ENCODE measurements at places on chromosomes 12 and 14. TPM values are rescaled to one million over a fixed set of nuclear protein-coding genes. Genes with fewer than 3 reads are reported as not detected.
A peak's percentile ranks its signal among the peaks of the same experiment; 100 is the strongest.

The ITGB7 gene
- 1.3 TPM for total RNA-seq

- no peak for DNase-seq
These were observed 160.6 kb downstream of the CAPZA3 start for GRCh38 chr12:18898470-18898869.

GRCh38 chr12:15707516-15708199, 81.5 kb downstream of the EPS8 start:
- no peak for DNase-seq

The GPR135 gene
- total RNA-seq, result 2.0 TPM

The BTBD6 gene
- total RNA-seq, result 51.6 TPM

The GSC gene
- 0.20 TPM for total RNA-seq

GRCh38 chr12:131592972-131593371, 117.9 kb upstream of the SFSWAP start:
- no peak for DNase-seq

DNA sequence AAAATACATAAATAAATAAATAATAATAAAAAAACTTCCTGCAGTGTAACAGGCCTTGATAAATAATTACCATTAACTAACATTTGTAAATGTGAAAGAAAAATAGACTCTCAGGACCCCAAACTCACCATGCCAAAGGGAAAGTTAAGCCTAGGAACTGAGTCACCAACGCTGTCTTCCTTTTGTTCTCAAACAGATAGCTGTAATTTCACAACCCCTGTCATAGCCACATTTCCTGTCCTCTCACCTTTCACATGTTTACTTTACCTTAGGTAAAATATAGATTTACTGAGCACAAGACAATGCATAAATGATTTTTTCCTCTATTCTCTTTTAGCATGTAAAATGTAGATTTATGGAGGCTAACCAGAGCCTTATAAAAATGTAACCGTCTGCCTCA, 35.9 kb upstream of the CHST11 start:
- no peak for DNase-seq

DNA sequence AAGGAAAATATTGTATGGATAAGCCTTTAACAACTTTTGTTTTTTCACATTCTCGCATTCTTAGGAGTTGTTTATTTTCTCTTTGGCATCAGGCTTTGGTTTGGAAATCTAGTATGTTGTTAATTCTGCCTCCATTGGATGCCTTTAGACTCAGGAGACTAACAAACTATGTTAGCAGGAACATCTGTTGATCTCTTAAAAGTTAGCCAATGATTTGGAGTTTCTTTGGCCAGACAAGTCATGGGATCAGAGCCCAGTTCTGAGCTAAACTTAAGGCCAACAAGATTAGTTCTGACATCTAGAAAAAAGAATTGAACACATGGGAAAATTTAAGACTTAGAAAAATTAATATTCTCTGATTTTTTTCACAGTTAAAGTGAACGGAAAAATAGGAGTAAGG, 35.3 kb upstream of the STRAP start:
- DNase-seq, result no peak

- no peak for DNase-seq
These were observed 598.4 kb downstream of the RPL10L start for GRCh38 chr14:46053221-46053620.

The HSPB8 gene
- 504 TPM for total RNA-seq

The KCNA5 gene
- total RNA-seq, result 2.2 TPM

- no peak for DNase-seq
These were observed 649 bp downstream of the AQP6 start for GRCh38 chr12:49973361-49973830.

- no peak for DNase-seq
These were observed 77.1 kb downstream of the TTLL5 start for GRCh38 chr14:75738192-75738591.

The BIN2 gene
- 1.7 TPM for total RNA-seq

- no peak for DNase-seq
These were observed 232.7 kb downstream of the CACNA1C start for GRCh38 chr12:2285462-2285861.

The CARMIL3 gene
- 0.12 TPM for total RNA-seq

- no peak for DNase-seq
These were observed 30.7 kb downstream of the SSPN start for GRCh38 chr12:26226122-26226521.

The SDR9C7 gene
- not detected for total RNA-seq

- no peak for DNase-seq
These were observed 7.9 kb downstream of the IFI27L2 start for GRCh38 chr14:94121485-94121884.

The TECPR2 gene
- total RNA-seq, result 22.5 TPM

- peak; percentile 16 for DNase-seq
These were observed 31.7 kb downstream of the DGLUCY start for GRCh38 chr14:91145391-91146160.

DNA sequence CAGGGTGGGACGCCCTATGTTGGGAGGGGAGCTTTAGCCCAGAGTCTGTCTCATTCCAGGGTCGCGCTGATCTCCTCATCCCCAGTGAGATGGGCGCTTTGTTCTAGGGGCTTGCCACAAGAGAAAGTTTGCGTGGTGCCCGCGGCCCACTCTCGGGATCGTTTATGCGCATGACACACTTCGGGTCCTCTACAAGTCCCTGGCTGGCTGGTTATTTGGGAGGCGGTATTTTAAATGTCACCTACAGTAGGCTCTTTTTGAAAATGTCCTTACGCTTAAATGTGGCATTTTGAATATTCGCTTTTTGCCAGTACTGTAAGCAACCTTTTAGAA, 541 bp downstream of the GOLT1B start:
- DNase-seq, result peak; percentile 35

The PTGER2 gene
- 0.47 TPM for total RNA-seq

The P2RX2 gene
- total RNA-seq, result not detected

The RPS6KL1 gene
- total RNA-seq, result 18.6 TPM

DNA sequence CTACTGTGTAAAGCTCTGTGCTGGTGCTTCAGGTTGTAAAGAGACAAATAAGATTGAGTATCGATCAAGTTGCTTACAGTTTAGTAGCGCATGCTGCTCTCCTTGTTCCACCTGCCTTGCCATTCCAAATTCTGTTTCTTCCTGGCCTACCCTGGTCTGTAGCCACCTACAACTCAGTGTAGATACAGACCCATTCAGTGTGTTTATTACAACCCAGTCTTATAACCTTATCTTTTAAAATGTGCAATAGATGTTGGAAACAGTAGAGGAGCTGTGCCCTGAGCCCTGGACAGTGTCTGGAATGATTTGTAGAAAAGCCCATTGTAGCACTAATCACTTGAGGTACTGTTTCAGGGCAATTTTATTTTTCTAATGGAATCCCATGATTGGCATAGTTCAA, 68.5 kb downstream of the DIP2B start:
- no peak for DNase-seq

All from left ventricle myocardium superior (tissue), 1 donor.